ENCODE measurements at places on chromosomes 12 and 14.

DNA sequence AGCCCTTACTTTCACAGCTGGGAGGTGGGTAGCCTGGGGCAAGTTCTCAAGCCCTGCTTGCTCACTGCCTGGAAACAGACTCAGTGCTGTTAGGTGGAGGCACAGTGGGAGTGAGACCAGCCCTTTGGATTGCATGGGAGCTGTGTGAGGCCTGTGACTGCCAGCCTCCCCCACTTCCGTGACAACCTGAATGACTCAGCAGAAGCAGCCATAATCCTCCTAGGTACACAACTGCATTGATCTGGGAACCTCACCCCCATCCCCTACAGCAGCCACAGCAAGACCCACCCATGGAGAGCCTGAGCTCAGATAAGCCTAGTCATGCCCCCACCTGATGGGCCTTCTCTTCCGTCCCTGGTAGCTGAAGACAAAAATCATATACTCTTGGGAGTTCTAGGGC is 26.4 kb downstream of the ALG10 start:
- H3K36me3 ChIP-seq: peaks cover 5% of the 10 kb centered on the region
- H3K4me3 ChIP-seq: no peak overlapping the region
- no peak overlapping the region for H3K27ac ChIP-seq
- DNase-seq: no peak
- H3K4me1 ChIP-seq: no peaks in the 10 kb centered on the region
- H3K27me3 ChIP-seq: peaks cover 9% of the 10 kb centered on the region

- no peak for DNase-seq
- no peaks in the 10 kb centered on the region for H3K36me3 ChIP-seq
- H3K27ac ChIP-seq: no peak overlapping the region
- no peaks in the 10 kb centered on the region for H3K4me1 ChIP-seq
These were observed 126.1 kb downstream of the KCNK10 start for GRCh38 chr14:88196925-88197324.

DNA sequence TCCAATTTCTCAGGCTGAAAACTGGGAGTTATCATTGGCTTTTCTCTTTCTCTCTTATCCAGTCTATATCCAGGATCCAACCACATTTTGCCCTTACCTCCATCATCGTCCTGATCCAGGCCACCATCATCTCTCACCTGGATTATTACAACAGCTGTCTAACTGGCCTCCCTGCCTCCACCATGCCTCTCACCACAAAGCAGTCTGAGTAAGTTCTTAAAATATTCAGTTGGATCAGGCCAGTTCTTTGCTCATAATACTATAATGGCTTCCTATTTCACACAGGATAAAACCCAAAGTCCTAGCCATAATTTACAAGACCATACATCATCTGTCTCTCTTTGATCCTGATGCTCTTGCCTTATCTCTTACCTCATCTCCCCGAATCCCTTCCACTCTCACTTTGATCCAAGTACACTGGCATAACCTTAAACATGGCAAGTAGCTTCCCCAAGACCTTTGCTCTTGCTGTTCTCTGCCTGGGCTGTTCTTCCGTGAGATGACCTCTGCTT is 133.4 kb upstream of the RAP1B start:
- peaks cover 31% of the 10 kb centered on the region for H3K4me1 ChIP-seq
- H3K4me3 ChIP-seq: no peak overlapping the region
- H3K36me3 ChIP-seq: peaks cover 14% of the 10 kb centered on the region
- no peaks in the 10 kb centered on the region for H3K27me3 ChIP-seq
- H3K27ac ChIP-seq: no peak overlapping the region

DNA sequence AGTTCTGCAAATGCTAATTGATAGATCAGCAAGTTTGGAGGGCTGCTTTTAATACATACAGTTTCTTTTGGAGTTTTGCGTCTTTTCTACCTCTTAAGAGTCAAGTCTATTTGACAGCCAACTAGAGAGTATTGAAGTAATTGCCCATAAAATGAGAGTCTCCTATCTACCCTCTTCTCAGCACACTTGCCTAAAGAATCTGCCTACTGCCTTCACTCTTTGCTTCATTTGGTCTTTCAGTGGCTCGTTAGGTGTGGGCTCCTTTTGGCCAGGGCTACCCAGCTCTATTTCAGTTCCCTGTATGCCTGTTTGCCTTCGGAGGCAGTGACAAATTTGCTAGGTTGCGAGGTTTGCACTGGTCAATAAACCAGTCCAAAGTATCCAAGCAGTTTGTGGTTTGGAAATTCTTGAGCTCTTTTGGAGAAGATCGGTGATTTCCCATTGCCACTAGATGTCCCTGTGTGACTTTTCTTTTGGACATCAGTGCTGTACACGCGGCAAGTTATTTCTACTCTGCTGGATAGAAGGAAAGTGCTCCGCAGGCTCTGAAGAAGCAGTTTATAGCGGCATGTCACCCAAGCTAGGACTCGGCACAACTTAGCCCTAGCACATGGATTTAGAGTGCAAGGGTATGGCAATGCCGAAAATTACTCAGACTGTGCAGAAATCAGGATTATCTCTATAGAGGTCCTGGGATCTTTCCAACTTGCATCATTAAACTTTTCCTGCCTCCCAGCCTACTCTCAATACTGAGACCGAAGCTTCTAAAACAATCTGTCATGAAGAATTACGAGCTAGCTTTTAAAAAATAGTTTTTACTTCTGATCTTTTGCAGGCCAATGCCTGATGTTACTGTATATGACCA is 38.6 kb downstream of the MGST1 start:
- no peaks in the 10 kb centered on the region for H3K4me1 ChIP-seq
- H3K36me3 ChIP-seq: no peaks in the 10 kb centered on the region
- H3K27me3 ChIP-seq: no peaks in the 10 kb centered on the region
- no peak overlapping the region for H3K27ac ChIP-seq
- no peak overlapping the region for H3K4me3 ChIP-seq

GRCh38 chr14:81784084-81784483 is 250.4 kb upstream of the SEL1L start:
- H3K27ac ChIP-seq: no peak overlapping the region
- no peaks in the 10 kb centered on the region for H3K4me1 ChIP-seq
- no peaks in the 10 kb centered on the region for H3K27me3 ChIP-seq
- DNase-seq: no peak
- H3K4me3 ChIP-seq: no peak overlapping the region

- no peak overlapping the region for H3K4me3 ChIP-seq
- no peak overlapping the region for H3K27ac ChIP-seq
- H3K36me3 ChIP-seq: no peaks in the 10 kb centered on the region
- no peaks in the 10 kb centered on the region for H3K4me1 ChIP-seq
- H3K27me3 ChIP-seq: no peaks in the 10 kb centered on the region
These were observed 353.0 kb downstream of the RAD51B start for GRCh38 chr14:68172627-68173026.

DNA sequence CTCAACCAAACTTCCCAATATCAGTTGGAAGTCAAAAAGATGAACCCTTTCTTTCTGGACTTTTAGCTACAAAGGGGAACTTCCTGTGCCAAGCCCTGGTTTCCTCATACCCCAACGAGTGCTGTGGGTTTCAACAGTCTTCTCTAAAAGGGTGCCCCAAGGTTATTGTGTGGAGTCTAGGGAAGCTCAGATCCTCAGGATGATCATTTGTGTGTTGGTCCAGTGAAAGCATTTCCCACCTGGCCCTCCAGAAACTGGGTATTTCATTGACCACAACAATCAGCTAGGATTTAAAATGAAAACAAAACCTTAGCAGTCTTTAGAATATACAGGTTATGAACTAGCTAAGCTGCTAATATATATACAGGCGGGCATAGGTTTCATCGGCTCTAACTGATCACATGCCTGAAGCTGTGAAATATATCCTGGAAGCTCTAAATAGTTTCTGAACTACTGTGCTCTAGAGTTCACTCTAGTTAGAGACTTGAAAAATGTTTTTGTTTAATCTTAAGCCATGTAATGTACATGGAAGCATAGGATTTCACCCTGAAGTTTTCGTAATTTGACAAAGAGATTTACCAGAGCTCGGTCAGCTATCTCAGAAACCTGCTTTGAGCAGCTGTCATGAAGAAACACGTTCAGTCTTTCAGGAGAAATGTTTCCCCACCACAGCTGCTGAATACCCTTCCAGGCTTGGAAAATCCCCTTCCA is 29.6 kb downstream of the P2RX4 start:
- H3K4me3 ChIP-seq: no peak overlapping the region
- H3K4me1 ChIP-seq: peaks cover 32% of the 10 kb centered on the region
- peak overlapping the region; percentile 75 for H3K27ac ChIP-seq

- no peak for DNase-seq
- no peak overlapping the region for H3K4me3 ChIP-seq
- H3K4me1 ChIP-seq: peaks cover 5% of the 10 kb centered on the region
- no peaks in the 10 kb centered on the region for H3K36me3 ChIP-seq
These were observed 6.6 kb downstream of the ASPG start for GRCh38 chr14:104091927-104092771.

DNA sequence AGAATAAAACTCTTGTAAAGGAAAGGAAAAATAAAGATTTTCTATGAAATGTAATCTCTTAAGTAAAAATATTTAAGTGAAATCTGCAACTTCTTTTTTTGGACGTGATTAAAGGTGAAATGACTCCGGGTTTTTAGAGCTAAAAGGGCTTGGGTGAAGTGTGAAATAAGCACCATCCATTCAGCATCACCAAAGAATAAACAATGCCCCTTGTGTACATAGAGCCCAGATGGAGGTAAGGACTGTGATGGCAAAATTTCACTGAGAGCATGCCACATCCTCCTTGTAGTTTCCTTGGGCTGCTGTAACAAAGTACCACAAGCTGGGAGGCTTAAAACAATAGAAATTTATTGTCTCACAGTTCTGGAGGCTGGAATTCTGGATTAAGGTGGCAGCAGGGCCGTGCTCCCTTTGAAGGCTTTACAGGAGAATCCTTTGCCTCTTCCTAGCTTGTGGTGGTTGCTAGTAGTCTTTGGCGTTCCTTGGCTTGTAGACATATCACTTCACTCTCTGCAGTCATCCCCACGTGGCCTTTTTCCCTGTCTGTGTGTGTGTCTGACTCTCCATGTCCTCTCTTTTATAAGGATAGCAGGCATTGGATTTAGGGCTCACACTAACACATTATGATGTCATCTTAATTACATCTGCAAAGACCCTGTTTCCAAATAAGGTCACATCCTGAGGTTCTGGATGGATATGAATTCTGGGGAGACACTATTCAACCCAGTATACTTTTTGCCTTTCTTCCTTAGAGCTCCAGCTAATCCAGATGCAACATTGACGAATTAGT is 24.2 kb downstream of the ZNF664 start:
- H3K4me1 ChIP-seq: peaks cover 19% of the 10 kb centered on the region
- H3K27me3 ChIP-seq: no peaks in the 10 kb centered on the region
- no peak for DNase-seq
- peaks cover 8% of the 10 kb centered on the region for H3K36me3 ChIP-seq
- H3K4me3 ChIP-seq: no peak overlapping the region

- H3K4me3 ChIP-seq: no peak overlapping the region
- H3K27ac ChIP-seq: no peak overlapping the region
These were observed 127.9 kb upstream of the TMEM132D start for GRCh38 chr12:130031571-130032189.

DNA sequence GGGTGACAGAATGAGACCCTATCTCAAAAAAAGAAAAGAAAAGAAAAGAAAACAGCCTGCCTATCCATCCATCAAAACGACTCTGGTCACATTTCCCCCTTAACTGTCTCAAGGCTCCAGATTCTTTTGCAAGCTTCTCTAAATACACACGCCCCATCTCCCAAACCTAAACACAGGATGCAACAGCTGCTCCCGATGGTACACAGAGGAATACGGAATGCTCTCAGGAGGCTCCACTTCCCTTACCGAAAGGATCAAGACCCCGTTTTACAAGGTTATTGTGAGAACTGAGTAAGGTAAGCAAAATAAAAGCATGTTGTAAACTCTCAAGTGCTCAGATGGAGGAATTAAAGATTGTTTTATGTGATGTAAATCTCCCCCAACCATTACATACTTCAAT is 62.3 kb downstream of the NT5DC3 start:
- no peak overlapping the region for H3K4me3 ChIP-seq
- H3K36me3 ChIP-seq: peaks cover 45% of the 10 kb centered on the region
- H3K27me3 ChIP-seq: no peaks in the 10 kb centered on the region
- H3K4me1 ChIP-seq: no peaks in the 10 kb centered on the region
- no peak for DNase-seq

DNA sequence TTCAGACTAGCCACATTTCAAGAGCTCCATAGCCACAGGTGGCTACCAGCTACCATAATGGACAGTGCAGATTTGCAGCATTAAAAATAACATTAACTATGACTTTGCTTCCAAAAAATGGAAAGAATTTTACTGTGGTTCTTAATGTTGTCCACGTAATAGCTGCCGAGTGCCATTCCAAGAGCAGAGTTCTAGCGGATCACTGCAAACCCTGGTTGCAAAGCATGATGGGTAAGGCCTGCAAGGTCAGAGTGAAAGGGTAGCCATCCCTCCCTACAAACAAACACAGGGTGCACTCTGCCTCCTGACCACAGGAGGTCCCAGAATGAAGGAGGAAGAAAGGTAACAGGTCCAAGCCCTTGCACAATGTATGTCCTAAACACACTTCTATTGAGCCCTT is 157.6 kb downstream of the DPF3 start:
- no peaks in the 10 kb centered on the region for H3K36me3 ChIP-seq
- no peaks in the 10 kb centered on the region for H3K27me3 ChIP-seq
- H3K27ac ChIP-seq: no peak overlapping the region
- no peaks in the 10 kb centered on the region for H3K4me1 ChIP-seq

- peaks cover 18% of the 10 kb centered on the region for H3K4me1 ChIP-seq
- H3K4me3 ChIP-seq: no peak overlapping the region
- no peak overlapping the region for H3K27ac ChIP-seq
- peaks cover 4% of the 10 kb centered on the region for H3K36me3 ChIP-seq
These were observed 15.3 kb downstream of the NKX2-1 start for GRCh38 chr14:36504771-36505175.

- no peaks in the 10 kb centered on the region for H3K27me3 ChIP-seq
- peaks cover 20% of the 10 kb centered on the region for H3K36me3 ChIP-seq
- H3K27ac ChIP-seq: peak overlapping the region; percentile 87
- peaks cover 56% of the 10 kb centered on the region for H3K4me1 ChIP-seq
These were observed 217.9 kb upstream of the BTG1 start for GRCh38 chr12:92363295-92364146.

DNA sequence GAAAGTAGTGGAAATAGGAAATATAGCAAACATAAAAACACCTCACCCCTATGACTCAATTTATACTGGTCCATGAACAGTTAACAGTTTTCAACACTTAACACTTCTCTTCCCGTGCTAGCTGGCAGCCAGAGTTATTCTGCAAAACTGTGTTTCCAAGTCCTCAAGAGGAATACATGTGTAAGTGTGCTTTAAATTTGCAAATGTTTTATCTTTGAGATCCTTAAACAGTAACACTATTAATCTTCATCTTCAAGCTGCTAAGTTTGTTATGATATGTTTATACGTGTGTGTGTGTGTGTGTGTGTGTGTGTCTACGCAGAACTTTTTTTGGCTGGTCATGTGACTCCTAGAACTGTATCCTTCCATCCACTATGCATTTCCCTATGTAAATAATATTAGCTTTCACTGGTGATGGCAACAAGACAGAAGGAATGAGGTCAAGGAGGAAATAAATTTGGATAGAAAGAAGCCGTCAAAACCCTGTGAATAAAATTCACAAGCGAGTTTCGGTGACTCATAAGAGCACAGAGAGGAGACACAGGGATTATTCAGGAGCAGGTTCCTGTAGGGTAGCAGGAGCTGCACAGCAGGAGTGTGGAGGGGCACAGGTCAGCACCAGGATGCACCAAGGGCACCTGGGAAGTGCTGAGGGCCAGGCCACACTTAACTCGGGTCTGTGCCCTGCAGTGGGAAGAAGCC is 105.9 kb upstream of the ETV6 start:
- no peak overlapping the region for H3K27ac ChIP-seq
- H3K4me1 ChIP-seq: peaks cover 46% of the 10 kb centered on the region
- H3K4me3 ChIP-seq: no peak overlapping the region
- no peaks in the 10 kb centered on the region for H3K27me3 ChIP-seq
- no peaks in the 10 kb centered on the region for H3K36me3 ChIP-seq

Data from activated CD4-positive, alpha-beta memory T cell treated with anti-CD3 and anti-CD28 coated beads for 36 hours (primary cell).